ENCODE measurements at places on chromosomes 6 and 20. TPM values are rescaled to one million over a fixed set of nuclear protein-coding genes. Genes with fewer than 3 reads are reported as not detected.

DNA sequence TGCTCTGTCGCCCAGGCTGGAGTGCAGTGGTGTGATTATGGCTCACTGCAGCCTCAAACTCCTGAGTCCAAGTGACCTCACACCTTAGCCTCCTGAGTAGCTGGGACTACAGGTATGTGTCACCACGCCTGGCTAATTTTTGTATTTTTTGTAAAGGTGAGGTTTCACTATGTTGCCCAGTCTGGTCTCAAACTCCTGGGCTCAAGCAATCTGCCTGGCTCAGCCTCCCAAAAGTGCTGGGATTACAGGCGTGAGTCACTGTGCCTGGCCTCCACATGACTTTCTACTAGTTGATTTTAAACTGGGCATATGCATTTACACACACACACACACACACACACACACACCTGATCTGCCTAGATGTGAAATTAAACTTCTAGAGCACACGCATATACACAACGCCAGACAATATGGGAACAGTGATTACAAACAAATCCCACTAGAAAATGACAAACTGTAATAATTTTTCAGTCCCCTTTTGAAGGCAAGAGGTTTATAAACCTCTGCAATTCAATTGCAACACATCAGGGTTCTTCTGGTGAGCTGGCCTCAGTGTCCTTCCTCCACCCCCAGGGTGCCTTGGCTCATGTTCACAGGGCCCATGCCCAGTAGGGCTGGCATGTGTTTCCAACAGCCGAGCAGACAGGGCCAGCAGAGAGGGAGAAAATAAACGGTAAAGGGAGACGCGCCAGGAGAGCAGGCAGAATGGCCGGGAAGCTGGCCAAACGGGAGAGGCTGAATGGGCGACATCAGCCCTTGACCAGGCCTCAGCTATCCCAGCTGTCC lies 31.2 kb downstream of the PARD6B start:
- no peaks in the 10 kb centered on the region for H3K36me3 ChIP-seq
- H3K27me3 ChIP-seq, result no peaks in the 10 kb centered on the region
- H3K4me3 ChIP-seq, result no peak overlapping the region
- H3K4me1 ChIP-seq, result no peaks in the 10 kb centered on the region
- no peak for DNase-seq

Gene DBNDD2
- total RNA-seq, result 17.8 TPM

DNA sequence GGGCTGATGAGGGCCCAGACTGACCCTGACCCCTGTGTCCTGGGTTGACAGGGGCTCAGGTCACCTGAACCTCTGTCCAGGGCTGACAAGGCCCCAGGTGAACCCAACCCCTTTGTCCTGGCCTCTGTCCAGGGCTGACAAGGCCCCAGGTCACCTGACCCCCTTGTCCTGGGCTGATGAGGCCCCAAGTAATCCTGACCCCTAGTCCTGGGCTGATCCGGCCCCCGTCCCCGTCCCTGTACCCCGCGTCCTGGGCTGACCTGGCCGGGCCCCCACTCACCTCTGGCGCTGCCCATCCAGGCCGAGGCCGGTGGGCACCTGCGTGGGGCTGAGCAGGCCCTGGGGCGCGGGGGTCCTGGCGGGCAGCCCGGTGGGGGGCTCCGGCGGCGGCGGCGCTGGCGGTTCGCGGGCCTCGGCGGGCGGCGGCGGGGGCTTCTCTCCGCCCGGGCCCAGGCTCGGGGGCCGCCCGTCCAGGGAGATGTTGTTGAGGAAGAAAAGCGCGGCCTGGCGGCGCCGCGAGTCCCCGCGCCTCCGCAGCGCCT lies 379 bp downstream of the CABLES2 start:
- H3K27ac ChIP-seq, result peak overlapping the region; percentile 65
- no peaks in the 10 kb centered on the region for H3K27me3 ChIP-seq
- peak overlapping the region; percentile 57 for H3K4me3 ChIP-seq
- H3K4me1 ChIP-seq, result peaks cover 34% of the 10 kb centered on the region
- DNase-seq, result no peak

DNA sequence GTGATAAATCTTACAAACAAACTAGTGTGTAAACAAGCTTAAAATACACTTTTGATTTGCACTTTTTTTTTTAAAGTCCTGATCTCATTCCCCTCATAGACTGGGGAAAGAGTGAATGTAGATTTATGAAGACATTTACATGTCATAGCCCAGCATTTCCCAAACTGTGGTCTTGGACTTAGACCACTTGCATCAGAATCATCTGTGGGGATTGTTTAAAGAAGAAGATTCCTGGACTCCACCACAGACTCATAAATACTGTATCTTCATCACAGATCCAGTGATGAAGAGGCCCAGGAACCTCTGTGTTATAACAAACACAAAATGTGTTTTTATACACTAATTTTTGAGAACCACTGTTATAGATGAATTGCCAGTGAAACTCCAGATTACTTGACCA lies 99.5 kb downstream of the KCNQ5 start:
- no peaks in the 10 kb centered on the region for H3K36me3 ChIP-seq
- H3K27ac ChIP-seq, result no peak overlapping the region
- H3K4me3 ChIP-seq, result no peak overlapping the region
- DNase-seq, result no peak
- no peaks in the 10 kb centered on the region for H3K4me1 ChIP-seq
- H3K27me3 ChIP-seq, result no peaks in the 10 kb centered on the region

DNA sequence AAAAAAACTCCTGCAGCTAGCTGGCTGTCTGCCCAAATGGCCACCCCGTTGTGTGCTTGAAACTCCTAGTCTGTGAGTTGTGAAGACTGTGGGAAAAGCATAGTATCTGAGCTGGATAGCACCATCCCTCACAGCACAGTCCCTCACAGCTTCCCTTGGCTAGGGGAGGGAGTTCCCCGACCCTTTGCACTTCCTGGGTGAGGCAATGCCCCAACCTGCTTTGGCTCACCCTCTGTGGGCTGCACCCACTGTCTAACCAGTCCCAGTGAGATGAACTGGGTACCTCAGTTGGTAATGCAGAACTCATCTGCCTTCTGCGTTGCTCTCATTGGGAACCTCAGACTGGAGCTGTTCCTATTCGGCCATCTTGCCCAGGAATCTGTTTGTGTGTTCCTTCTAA lies 260.6 kb upstream of the STXBP5 start:
- no peak overlapping the region for H3K27ac ChIP-seq
- no peaks in the 10 kb centered on the region for H3K4me1 ChIP-seq
- no peak overlapping the region for H3K4me3 ChIP-seq
- no peak for DNase-seq

Gene RSPH9
- not detected for total RNA-seq

DNA sequence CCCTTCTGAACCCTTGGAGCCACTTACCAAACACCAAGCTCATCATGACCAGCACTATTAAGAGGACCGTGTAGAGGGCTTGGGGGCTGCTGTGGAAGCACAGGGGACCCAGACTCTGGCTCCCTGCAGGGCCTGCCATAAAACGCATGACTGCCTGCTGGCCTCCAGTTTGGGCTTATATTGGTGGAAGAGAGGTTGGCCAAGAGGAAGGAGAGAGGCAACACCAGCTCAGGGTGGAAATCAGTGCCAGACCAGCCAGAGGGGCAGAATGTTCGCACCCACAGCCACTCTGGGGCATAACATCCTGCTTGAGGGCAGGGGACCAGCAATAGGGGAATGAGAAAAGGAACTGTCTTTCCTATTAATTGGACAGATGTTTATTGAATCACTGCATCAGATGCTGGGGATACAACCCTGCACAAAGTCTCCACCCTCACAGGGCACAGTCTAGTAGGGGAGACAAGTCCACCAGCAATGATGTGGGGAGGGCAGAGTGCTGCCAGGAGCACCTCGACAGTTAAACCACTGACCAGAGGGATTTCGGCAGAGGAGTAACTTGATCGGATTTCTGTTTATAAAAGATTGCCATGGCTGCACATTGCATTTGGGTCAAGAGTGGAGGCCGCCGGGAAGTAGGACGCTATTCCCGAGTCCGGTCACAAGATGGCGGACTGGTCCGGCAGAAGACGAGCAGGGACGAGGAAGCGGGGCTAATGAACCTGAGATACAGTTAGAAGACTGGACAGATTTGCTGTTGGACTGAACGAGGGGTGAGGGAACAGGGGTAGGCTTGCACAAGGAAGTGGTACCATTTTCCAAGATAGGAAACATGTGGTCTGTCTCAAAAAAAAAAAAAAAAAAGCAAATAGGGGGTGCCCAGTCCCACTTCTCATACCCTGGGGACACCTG lies at the start of gene LY6G5C:
Gene LY6G5C, minus strand, starts transcription at position 842 of the 909 bp plus-strand sequence. Its CDS starts 694 bp downstream, at position 148.
- peak; percentile 59 for DNase-seq
- H3K27ac ChIP-seq, result peak within 1 kb of the TSS; percentile 51
- H3K27me3 ChIP-seq, result no peaks in the 10 kb centered on the region
- peaks cover 19% of the 10 kb centered on the region for H3K4me1 ChIP-seq

DNA sequence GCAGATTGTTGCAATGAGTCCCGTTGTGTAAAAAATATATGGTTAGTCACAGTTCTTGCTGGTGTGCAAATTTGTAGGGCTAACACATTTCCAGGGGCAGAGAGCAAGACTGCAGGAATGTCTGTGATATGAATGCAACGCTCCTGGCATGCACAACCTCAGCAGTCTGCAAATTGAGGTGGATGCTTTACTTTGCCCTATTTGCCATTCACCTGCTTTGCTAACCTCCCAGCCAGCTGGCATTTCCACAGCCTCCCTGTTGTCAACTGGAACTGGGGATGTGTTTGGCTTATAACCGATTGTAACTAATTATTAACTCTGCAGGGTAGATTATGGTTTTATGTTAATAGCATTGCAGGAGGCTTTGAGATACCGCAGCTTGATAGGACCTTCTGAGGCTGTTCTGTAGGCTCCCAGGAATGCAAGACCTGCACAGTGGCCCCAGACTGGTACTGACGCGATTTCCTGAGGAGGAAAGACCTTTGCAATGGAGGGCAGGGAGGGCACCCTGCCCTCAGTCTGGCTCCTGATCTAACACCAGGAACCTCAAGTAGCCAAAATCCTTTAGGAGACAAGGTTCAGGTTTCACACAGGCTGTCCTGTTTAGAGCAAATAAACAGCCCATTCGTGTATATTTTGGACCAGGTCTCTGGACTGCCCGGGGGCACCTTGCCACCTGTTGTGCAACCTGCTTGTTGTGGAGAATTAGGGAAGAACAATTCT lies 53.4 kb downstream of the EDN1 start:
- no peak overlapping the region for H3K4me3 ChIP-seq
- no peak for DNase-seq
- no peaks in the 10 kb centered on the region for H3K27me3 ChIP-seq
- H3K4me1 ChIP-seq, result no peaks in the 10 kb centered on the region

Gene NKX2-2
- total RNA-seq, result not detected

- DNase-seq, result no peak
- no peaks in the 10 kb centered on the region for H3K36me3 ChIP-seq
- H3K27me3 ChIP-seq, result no peaks in the 10 kb centered on the region
- H3K4me3 ChIP-seq, result no peak overlapping the region
- peaks cover 13% of the 10 kb centered on the region for H3K4me1 ChIP-seq
Measured at GRCh38 chr6:116446399-116446798, 14.8 kb upstream of the CALHM6 start.

Gene EYA2
- total RNA-seq, result not detected
